Stimulated activated CD4-positive, alpha-beta T cell treated with anti-CD3 and anti-CD28 coated beads, Interleukin-2, amount 100 ng/mL, for 24 hours (primary cell): ENCODE measurements at places on chromosomes 7 and 10.

DNA sequence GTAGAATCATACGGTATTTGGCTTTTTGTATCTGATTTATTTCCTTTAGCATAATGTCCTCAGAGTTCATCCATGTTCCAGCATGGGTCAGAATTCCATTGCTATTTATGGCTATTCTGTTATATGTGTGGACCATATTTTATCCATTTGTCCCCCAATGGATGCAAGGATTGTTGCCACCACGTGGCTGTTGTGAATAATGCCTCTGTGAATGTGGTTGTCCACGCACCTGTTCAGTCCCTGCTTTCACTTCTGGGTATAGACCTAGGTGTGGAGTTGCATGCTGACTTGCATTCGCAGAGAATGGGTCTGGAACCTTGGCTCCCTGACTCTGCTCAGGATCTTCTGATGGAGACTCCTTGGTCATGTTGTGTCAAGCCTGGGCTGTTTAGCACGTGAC, 199.9 kb downstream of the CAMK1D start:
- no peak for DNase-seq

GRCh38 chr7:38068461-38068860, 109.6 kb upstream of the STARD3NL start:
- no peak for DNase-seq

- no peak for DNase-seq
These were observed 43.0 kb downstream of the SUFU start for GRCh38 chr10:102546606-102547320.

DNA sequence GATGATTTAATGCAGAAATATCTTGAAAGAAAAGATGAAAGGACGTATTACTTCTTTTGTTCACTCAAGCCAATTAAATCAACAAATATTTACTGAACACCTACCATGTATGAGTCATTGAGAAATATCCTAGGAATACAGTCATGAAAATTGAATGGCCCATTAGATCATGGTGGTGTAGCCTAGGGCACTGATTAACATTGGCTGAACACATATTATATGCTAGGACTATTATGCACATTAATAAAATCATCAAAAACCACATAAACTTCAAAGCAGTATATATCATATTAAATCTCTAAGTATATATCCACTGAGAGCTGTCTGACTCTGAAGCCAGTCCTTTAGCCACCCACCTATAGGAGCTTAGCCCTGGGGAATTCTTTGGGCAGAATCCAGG, 41.8 kb downstream of the FAM204A start:
- no peak for DNase-seq

DNA sequence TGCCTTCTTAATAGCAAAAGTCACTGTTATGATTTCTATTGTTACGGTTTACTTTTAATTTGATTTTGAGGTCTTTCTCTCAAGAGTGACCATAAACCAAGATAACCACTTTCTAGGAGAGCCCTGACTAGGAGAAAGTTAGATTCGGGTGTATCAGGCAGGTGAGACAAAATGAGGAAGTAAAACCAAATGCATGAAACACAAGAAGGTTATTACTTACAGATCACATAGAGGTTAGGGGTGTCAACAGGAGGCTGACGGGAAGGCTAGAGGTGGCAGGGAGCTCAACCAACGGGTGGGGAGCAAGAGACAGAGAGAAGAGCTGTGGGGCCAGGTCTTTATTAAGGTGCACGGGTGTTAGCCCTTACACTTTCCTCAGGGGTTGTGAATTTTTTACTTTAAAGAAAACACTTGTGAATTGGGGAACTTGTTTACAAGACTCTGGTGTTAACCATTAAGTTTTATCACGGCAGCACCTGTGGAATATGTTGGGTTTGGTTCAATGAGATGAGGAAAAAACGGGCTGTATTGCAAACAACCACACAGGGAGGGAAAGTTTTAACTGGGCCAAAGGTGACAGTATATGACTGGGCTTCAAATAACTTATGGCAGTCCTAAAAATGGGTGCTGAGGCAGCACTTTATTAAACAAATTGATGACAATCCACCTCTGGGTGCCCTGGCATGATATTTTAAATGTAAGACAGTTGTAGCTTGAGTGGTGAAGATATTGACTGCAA, 154.9 kb downstream of the SDHAF3 start:
- DNase-seq: no peak

DNA sequence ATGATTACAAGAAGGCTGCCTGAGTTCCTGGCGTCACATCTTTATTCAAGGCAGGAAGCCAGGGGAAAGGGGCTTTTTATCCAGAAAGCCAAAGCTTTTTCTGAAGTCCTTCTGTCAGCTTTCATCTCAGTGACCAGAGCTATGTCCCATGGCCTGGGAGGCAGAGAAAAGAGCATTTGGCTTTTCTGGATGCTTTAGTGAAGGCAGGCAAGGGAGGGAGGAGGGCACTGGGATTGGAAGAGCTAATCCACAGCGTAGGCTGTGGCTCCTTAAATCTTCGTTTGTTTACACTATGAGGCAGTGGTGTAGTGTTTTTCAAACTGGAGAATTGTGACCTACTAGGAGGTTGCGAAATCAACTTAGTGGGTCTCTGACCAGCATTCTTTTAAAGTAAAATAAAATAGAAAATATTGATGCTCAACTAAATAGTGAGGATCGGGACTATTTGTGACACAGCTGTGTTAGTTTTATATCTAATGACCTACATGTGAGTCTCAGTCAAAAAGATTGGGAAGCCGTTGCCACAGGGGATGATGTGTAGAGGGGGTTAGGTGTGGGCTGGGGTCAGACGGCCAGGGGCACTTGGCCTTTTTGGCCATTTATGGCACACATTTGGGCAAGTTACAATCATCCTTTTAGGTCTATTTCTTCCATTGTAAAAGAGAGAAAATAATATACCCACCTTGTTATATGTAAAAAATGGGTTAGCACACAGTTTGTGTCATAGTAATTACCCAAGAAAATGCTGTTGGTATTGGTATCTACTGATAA, 14.1 kb downstream of the CRYGN start:
- DNase-seq: no peak

GRCh38 chr7:138023618-138024342, 21.9 kb upstream of the CREB3L2 start:
- DNase-seq: no peak

GRCh38 chr7:133676805-133677370, 424.0 kb downstream of the EXOC4 start:
- no peak for DNase-seq

GRCh38 chr7:28588602-28589001, 176.3 kb downstream of the CREB5 start:
- DNase-seq: no peak

DNA sequence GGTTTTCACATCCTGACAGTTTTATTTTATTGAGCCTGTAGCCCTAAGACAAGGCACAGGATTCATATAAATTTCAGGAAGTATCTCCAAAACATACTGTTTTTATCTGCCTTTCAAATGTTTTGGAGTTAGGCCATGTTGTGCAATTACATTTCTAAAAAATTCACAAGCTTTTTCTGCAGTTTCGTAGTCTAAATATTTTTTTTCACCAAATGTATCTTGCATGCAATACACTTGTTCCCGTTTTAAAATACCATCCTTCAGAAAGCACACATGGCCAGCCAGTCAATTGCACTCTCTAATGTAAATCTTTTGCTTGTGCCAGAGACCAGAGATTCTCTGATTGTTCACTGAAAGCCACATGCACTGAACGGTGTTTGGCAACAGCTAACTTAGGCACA, 161.5 kb upstream of the PRKCQ start:
- DNase-seq: no peak

DNA sequence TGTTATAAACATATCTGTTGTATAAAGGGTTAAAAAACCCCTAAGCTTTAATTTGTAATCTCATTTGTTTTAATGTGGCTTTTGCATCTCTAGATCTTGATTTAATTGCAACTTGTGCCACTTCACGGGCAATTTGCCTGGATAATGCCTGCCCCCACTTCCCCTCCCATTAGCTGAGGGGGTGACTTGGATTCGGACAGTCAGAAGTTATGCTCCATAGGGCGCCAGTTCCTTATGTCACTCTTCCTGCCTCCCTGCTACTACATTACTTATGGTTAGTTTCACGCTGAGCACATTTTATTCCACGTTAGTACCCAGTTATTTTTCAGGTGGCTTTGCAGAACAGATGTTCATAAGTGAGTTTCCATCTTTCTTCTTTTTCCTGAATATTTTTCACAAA, 1015.2 kb upstream of the PHF14 start:
- no peak for DNase-seq

- DNase-seq: no peak
These were observed 1036.8 kb upstream of the POT1 start for GRCh38 chr7:125966278-125967048.

- DNase-seq: no peak
These were observed 24.5 kb upstream of the CUBN start for GRCh38 chr10:17154116-17154515.

DNA sequence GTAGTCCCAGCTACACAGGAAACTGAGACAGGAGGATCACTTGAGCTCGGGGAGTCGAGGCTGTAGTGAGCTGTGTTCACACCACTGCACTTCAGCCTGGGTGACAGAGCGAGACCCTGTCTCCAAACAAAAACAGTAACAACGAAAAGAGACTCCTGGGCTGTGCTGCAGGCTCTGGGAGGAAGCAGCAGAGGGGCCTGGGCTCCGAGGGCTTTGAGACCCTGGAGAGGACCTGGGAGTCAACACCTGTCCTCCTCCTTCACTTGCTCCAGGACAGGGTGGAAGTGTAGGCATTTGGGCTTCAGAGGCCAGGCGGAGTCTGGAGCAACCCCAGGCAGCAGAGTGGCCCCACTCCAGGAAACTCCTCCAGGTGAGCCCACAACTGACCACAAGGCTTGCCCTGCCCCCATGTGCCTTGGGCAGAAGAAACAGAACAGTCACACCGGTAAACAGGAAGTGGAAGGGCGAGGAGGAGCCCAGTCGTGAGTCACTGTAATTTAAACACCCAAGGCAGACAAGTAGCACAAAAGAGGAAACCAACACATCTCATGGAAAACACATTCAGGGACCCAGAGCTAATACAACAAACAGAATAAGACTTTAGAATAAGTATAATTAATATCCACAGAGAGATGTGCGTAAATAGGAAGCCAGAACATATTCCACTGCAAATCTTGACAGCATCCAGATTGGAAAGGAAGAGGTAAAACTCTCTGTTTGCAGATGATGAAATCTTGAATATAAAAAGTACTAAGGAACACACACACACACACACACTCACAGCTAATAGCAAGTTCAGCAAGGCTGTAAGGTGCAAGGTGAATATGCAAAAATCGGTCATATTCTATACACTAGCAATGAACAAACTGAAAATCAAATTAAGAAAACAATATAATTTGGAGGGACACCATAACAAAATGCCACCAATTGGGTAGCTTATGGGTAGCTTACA, 20.5 kb upstream of the RASGEF1A start:
- peak; percentile 56 for DNase-seq

DNA sequence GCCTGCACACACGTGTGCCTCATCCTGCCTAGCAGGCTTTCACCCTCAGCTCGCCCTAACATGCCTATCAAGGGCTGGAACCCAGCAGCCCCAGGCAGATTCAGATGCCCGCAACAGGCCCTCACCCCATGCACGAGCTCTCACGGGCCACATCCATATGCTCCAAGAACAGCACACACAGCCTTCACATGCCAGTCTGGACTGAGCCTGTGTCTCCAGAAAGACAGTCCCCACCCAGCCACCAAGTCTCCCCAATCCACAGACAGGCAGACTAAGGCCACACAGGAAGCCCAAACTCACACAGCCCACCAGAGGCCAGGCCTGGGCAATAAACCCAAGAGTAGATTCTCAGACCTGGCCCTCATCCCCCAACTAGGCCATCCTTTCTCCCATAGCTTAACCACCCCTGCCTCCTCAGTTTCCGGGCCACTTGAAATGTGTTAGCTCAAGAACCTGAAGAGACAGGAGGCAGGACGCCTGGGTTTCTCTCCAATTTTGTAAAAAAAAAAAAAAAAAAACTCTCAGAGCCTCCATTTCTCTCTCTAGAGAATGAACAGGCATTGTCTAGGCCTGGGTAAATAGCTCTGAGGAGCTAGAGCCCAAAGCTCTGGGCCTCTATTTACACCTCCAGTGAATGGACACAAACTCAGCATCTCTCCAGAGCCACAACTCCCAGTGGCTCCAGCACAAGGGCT, 6.8 kb downstream of the LDB1 start:
- peak; percentile 15 for DNase-seq

DNA sequence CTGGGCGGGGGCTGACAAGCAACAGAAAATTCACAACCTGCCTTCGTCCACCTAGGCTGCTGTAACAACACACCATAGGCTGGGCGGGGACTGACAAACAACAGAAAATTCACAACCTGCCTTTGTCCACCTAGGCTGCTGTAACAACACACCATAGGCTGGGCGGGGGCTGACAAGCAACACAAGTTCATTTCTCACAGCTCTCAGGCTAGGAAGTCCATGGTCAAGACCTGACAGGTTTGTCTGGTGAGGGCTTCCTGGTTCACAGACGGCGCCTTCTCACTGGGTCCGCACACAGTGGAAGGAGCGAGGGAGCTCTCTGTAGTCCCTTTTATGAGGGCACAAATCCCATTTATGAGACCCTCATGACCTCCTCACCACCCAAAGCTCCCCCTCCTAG, 52.2 kb downstream of the DIP2C start:
- DNase-seq: no peak

DNA sequence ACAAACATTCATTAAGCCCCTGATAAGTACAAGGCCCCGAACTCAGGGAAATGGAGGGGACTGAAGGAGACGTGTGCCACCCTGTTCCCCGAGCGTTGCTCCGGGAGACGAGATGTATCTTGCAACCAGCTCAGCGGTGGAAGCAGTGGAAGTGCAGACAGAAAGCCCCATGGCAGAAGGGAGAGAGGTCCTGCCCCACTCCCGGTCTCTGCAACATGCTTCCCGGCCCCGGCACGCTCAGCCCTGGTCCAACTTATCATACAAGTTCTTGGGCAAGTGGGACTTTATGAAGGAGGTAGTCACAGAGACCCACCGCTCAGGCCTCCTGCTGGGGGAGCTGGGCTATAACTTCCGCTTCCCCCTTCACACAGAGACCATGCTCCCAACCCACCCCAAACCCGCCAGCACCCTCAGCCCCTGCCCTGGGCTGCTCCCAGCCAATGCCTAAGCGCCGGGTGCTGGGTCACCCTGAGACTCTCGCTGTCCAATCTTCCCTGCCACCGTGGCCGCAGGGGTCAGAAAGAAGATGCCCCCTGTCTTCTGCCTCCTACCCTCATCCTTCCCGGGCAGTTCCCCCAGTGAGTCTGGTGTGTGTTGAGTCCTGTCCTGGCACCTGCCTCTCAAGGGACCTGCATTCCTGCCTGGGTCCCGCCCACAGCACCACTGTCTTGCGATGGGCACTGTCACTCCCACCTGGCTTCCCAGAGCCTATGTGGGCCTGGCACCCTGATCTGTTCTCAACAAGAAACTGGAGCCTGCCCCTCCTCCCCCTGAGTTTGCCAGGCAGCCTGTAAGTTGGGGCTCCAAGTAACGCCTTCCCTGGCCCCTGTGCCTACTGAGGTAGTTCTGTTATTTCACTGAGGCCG, 157.7 kb downstream of the PRKAG2 start:
- DNase-seq: no peak

GRCh38 chr7:124276005-124276622, 243.2 kb upstream of the TMEM229A start:
- DNase-seq: no peak

- DNase-seq: no peak
These were observed 49.1 kb upstream of the ELN start for GRCh38 chr7:73978661-73979563.
